ENCODE measurements at places on chromosomes 7 and 10.

DNA sequence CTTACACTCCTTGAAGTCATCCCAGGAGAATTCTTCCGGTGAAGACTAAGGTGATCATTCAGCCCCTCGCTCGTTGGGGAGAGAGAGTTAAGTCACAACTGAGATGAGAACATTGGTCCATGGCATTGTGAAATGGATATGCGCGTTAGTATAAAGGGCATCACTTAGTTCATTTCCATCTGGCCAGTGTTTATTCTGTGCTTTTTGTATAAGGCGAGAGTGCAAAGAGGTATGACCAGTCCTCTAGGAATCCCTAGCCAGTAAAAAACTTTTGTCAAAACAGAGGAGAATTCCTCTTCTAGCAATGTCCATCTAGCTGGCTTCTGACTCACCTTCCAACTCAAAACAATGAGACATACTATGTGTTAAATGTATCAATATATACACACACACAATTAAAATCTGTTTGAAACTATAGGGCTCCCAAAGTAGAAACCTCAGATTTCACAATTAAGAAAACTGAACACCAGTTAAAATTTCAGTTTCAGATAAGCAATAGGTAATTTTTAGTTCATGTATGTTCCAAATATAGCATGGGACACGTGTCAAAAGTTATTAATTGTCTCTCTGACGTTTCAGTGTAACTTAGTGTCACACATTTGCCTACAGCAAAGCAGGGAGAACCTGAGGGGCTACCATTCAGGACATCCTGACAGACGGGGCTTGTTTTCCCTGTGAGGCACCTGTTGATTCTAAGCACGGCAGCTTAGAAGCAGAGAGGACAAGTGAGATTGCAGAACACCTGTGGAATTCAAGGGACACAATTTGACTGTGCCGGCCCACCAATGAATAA, 158.9 kb downstream of the KLF6 start:
- no peak for DNase-seq

GRCh38 chr7:108181073-108181985, 51.2 kb upstream of the LAMB4 start:
- peak; percentile 52 for DNase-seq

GRCh38 chr7:141455723-141456122, 95.5 kb upstream of the AGK start:
- DNase-seq: no peak

- DNase-seq: peak; percentile 51
Observed at GRCh38 chr10:67666416-67667034, 29.5 kb downstream of the CTNNA3 start.

DNA sequence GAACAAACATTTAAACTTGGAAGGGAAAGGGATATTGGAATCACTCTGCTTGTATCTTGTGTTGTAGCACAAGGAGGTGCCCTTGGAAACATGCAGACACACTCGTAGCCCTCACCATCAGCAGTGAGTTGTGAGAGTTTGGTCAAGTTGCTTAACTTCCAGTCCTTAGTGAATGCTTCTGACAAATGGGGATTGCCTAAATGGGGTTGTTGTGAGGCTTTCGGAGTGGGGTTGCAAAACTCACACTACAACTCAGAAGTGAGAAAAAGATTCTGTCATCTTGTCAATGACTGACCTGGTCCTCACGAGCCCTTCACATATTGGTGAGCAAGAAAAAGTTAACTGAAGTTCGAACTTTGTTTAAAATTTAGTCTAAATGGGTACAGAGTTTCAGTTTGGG, 29.0 kb upstream of the GSDME start:
- DNase-seq: no peak

DNA sequence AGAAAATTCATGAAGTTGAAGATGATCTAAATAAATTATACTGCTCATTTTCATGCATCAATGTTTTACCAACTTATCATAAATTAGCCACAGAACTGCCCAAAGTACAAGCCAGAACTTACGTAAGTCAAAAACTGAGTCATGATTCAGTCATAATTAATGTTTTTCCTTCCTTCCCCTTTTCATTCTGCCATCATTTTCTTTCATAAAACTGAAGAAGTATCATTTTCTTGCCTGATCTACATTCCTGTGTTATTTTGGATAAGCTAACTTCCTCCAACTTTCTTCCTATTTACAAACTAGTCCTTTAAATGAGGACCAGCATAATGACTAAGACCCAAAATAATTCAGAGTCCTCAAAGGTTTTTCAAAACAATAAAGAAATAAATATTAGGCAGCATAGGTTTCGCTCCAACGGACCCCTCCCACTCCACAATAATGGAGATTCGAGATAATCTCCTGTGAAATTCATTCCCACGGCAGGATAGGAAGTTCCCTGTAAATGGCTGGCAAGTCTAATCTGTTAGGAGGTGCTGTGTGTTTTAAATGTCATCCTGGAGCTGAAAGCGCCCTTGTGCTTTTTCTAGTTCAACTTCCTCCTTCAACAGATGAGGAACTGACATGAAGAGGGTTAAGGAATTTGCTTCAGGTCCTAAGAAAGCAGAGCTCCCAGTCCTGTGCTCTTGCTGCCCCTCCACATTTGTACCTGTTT, 218.9 kb downstream of the DOCK4 start:
- no peak for DNase-seq

GRCh38 chr10:35092851-35093250, 2.7 kb upstream of the CUL2 start:
- no peak for DNase-seq

DNA sequence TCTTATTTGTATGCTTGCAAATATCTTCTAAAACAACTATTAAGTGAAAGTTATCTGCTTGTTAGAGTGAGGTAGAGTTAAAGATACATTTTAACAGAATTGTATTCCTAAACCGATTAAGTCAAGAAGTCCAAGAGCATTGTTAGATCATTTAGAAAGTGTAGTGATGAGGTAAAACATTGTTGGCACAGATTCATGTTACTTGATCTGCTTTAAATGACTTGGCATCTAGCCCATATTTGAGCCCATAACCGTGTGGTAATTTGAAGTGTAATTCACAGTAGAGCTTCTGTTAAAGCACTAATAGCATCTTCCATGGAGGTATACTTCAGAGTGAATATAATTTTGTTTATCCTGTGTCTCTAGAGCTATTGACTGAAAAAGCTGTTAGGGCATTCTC, 62.1 kb downstream of the PTEN start:
- no peak for DNase-seq

- DNase-seq: no peak
Observed at GRCh38 chr7:105649727-105650381, 68.6 kb upstream of the EFCAB10 start.

GRCh38 chr7:103987451-103987850, 2.0 kb downstream of the RELN start:
- no peak for DNase-seq

DNA sequence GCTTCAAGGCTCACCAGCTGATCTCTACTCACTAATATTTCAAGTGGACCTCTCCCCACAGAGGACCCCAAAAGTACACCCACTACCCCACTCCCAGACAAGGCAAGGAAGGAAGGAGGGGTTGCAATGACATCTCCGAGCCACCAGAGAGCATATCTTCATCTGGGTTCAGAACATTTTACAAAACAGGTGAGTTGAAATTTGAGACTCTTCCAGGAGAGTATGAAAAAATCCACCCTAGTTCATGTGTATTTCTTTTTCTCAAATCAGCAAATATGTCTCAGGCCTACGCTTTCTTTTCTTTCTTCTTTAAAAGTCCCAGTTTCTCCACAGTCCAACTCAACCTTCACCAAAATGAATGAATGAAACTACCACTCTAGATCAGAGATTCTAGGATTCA, 61.9 kb downstream of the SGMS1 start:
- peak; percentile 69 for DNase-seq

DNA sequence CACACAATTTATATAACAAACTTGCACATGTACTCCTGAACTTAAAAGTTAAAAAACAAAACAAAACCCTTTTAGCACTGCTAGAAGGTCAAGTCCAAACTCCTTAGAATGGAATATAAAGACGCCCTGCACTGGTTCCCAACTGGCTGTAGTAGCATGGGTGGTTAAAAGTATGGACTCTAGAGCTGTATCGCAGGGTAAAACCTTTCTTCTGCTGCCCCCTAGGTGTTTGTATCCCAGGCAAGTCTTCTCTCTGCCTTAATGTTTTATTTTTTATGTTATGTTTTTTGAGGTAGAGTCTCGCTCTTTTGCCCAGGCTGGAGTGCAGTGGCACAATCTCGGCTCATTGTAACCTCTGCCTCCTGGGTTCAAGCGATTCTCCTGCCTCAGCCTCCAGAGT, 35.2 kb downstream of the LSMEM1 start:
- peak; percentile 5 for DNase-seq

DNA sequence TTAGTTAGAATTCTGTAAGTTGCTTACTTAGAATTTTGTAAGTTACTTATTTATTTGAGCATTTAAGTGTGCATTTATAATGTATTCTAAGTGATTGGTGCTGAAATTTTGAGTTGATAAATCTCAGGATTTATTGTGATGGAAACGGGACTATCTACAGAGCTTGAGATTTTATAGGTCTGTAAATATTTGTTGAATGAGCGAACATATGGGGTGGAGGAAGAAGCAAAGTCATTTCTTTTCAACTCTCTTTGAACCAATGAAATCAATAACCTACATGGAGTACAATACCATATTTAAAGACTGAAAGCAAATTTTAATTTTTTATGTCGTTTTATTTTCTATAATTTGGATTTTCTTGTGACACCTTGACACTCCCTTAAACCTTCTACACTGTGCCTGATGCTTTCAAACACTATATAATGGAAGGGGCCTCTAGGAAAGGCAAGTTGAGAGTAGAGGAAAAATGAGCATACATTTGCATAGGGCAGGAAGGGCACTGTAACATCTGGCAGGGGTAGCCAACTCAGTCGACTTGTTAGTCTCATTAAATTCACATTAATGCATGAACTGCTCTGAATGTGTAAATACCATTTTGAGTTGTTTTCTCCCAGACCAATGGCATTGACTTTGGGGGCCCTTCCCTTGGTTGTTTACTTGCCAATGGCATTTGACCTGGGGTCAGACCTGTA, 204.2 kb downstream of the DYNC1I1 start:
- DNase-seq: no peak

DNA sequence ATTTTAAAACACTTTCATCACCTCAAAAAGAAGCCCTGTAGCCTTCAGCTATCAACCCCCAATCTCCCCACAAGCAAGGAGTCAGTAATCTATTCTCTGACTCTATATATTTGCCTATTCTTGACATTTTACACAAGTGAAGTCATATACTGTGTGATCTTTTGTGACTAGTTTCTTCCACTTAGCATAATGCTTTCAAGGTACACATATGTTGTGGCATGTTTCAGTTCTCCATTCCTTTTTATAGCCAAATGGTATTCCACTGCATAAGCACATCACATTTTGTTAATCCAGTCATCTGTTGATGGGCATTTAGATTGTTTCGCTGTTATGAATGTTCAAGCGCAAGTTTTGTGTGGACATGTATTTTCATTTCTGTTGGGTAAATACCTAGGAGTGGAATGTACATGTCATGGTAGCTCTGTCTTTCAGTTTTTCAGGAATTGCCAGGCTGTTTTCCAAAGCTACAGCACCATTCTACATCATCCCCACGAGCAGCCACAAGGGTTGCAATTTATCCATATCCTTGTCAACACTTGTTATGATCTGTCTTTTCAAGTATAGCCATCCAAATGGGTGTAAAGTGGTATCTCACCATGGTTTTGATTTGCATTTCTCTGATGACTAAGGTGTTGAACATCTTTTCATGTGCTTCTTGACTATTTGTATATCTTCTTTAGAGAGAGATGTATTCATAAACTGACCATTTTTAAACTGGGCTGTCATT, 405.6 kb downstream of the KCNMA1 start:
- DNase-seq: no peak

GRCh38 chr7:68429411-68430117, 1168.7 kb upstream of the AUTS2 start:
- DNase-seq: no peak

DNA sequence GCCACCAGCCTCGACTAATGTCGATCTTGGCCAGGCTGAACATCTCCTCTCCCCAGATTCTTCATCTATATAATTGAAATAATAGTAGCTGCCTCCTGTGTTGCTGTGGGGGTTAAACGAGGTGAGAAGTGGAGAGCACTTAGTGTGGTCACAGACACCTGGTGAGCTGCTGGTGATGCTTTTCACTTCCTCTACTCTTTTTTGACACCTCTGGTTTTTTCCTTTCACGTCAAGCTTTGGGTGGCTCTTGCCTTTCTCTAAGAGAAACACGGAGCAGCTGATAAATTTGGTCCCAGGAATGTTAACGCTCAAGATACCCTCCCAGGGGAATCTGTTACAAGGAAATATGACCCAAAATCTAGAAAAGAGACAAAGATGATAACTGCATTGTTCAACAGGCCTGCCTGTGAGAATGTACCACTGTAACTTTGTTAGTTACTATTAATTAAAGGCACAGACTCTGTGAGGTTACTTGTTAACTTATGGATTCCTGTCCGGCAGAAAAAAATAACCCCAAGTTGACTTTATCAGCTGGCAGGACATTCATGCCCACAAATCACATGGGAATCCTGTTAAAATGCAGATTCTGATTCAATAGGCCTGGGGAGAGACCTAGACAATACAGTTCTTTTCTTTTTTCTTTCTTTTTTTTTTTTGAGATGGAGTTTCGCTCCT, 9.5 kb upstream of the NPFFR1 start:
- no peak for DNase-seq

DNA sequence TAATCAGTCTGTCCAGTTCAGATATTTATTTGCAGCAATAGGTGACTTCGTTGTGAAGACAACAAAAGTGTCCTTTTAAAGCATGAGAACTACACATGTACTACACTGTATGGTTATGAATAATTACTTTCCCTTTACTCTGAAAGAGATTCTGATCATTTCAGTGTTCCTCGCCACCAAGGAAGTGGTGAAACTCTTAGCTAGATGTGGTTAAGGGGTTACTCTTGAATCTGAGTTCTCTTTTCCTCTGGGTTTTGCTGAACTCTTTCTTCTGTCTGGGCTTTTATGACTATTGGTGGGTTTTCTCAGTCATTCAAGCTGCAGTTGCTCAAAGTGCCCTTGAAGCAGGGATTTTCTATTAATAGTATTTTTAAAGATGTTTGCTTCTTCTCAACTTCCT, 127.9 kb upstream of the SEM1 start:
- DNase-seq: no peak

- no peak for DNase-seq
Observed at GRCh38 chr7:35777121-35777520, 23.7 kb upstream of the SEPTIN7 start.

DNA sequence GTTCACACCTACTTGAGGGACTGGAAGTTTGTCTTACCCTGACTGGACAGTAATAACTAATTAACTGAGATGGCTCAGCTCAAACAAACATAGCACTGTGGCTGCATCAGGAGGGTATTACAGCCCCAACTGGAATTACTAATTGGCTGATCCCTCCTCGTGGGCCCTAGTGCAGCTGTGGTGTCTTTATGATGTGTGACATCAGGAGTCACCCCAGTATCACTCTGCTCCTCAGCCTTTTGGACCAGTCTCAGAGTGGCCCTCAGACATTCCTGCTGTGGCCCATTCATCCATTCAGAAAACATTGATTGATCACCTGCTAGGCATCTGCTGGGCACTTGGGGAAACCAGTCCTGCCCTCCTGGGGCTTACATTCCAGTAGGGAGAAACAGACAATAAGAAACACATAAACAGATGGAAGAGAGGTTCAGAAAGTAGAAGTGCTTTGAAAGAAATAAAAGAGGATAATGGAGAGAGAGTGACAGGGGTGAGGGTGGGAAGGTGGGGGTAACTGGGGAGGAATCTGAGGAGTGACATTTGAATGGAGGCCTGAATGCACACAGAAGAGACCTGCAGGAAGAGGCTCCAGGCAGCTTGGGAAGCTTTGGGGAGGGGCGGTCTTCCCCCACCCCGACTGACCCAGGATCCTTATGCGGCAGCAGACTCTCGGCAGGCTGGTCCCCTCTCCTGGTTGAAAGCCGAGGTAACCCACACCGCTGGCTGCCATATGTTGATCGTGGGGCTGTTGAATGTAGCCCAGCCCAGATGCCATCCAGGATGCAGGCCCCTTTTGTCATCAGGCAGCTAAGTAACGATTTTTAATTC, 113.1 kb downstream of the C10orf105 start:
- no peak for DNase-seq
